ENCODE measurements at places on chromosomes 2 and 18.

GRCh38 chr2:130785466-130786055, 30.2 kb downstream of the AMER3 start:
- DNase-seq, result no peak

GRCh38 chr2:217438821-217439220, 564.0 kb downstream of the TNS1 start:
- no peak for DNase-seq

GRCh38 chr18:22560275-22560610, 142.5 kb upstream of the CTAGE1 start:
- DNase-seq, result no peak

DNA sequence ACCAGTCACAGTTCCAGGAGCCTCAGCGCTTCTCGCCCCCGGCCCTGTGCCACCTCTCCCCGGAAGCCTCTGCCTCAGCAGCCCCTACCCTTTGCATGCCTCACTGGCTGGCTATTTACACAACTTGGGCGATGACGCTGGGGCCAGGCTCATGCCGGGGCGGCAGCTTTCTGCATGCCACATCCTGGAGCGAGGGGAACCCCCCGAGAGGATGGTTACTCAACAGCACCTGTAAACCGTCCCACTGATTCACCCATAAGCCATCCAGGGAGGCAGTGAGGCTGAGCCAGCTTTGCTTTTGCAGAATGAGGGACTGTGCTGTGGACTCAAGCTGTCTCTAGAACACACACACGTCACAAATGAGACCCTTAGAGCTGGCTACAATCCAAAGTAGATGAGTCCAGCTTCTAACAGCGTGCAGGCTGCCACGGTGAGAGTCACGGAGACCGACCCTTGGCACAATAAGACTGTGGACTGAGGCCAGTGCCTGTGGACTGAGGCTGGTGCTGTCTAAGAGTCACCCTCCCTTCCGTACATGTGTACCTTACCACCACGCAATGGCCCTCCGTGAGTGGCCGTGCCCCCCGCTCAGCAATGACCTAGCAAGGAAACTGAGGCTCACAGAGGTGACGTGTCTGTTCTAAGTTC, 45.6 kb upstream of the ODC1 start:
- DNase-seq, result peak; percentile 77

DNA sequence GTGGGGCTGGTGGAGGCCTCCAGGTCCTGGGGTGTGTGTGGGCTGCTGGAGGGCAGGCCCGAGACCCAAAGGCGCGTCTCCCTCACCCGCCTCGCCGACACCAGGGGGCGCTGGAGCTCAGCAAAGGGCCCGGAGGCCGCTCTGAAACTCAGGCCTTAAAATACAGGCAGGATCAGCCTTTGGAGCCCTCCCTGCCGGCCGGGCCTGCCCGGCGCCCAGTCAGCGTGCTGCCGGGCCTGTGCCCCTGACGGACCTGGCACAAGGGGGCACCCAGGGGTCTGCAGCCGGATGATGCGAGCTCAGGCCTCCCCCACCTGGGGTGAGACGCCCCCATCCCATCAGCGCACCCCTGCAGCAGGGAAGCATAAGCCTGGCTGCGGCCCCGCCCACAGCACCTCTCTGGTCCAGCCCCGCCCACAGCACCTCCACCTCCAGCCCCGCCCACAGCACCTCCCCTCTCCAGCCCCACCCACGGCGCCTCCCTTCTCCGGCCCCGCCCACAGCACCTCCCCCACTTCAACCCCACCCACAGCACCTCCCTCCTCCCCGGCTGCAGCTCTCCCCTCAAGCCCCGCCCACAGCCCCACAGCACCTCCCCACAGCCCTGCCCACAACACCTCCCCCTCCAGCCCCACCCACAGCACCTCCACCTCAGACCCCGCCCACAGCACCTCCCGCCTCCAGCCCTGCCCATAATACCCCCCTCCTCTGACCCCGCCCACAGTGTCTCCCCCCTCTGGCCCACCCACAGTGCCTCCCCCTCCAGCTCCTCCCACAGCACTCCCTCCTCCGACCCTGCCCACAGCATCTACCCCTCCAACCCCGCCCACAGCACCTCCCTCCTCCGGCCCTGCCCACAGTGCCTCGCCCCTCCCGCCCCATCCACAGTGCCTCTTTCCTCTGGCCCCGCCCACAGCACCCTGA, 92.8 kb upstream of the OTOS start:
- DNase-seq, result peak; percentile 54

GRCh38 chr2:33496726-33497125, 20.3 kb downstream of the RASGRP3 start:
- no peak for DNase-seq

GRCh38 chr18:59516356-59517155, 157.5 kb upstream of the LMAN1 start:
- DNase-seq, result peak; percentile 41

GRCh38 chr2:46984642-46985476, 69.3 kb upstream of the MCFD2 start:
- peak; percentile 91 for DNase-seq

- no peak for DNase-seq
These were observed 821 bp downstream of the OXER1 start for GRCh38 chr2:42762823-42763804.

- DNase-seq, result peak; percentile 41
These were observed 48.5 kb upstream of the DTNA start for GRCh38 chr18:34661464-34662087.

DNA sequence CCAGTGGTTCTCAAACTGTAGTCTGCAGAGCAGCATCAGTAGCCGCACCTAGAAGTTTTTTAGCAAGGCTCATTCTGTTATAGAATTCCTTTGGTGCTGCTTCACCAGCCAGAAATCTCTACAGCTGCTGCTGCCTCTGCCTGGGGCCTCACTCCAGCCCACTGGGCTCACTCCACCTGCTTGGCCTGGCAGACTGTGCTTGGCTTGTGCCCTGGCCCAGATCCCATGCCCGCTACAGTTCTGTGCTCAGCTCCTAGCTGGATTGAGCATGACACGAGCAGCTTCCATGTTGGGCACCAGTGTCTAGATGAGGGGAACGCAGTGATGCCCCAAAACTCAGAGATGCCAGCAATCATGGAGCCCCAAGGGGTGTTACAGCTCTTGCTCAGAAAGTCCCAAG, 22.6 kb downstream of the MAPK4 start:
- no peak for DNase-seq

DNA sequence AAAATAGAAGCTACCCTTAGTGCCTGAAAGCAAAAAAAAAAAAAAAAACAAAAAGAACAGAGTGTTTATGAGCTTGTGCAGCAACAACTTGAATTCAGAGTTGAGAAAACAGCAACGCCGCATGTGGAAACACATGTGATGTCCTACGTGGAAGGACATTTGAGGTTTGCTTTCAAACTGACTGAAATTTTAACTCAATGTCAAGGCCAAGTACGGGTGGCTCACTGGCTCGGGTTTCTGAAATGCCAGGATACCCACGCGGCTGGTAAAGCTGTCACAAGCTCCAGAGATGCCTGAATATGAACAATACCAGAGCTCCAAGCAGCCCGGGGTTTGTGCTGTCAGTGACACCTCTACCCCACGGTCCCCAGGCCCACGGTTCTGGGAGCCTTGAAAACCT, 72.2 kb upstream of the THOC1 start:
- DNase-seq, result no peak

DNA sequence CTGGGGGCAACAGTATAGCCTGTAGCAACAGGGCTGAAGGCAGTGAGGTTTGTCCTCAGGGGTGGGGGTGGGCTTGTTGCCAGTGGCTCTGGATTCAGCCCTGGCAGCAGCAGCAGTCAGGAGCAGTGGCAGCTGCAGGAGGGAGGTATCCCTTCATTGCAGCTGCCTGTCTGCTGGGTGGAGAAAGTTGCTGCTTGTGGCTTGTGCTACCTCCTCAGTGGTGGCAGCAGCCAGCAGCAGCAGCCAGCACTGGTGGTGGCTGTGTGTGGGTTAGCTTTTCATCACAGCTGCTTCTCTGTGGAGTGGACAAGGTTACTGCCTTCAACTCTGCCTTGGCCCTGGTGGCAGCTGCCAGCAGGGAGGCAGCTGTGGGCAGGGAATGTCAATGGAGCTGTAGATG, 94.9 kb downstream of the ARL6IP6 start:
- DNase-seq, result no peak

DNA sequence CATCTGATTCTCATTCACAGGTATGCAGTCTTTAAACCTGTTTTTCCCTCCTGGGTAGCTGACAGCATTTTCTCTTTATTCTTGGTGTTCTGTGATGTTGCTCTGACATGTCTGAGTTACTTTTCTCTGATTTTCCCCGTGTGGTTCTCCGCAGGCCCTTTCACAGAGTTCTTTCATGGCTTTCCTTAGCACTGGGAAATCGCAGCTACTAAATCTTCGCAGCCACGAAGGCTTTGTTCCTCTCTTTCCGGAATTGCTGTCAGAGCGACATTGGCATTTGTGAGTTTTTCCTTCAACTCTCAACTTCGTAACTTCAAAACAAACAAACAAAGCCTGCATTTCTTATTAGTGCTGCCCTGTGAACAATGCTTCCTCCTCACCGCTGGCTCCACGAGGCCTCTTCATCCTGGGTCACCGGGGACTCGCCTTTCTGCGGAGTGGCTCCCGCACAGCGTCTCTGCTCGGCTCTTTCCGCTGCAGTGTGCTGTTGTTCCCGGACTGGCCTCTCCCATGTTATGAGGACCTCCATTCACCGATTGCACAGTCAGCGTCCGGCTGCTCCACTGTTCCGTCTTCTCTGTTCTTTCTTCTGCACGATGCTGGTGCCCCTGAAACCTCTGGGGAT, 16.1 kb downstream of the COLEC11 start:
- DNase-seq, result no peak

DNA sequence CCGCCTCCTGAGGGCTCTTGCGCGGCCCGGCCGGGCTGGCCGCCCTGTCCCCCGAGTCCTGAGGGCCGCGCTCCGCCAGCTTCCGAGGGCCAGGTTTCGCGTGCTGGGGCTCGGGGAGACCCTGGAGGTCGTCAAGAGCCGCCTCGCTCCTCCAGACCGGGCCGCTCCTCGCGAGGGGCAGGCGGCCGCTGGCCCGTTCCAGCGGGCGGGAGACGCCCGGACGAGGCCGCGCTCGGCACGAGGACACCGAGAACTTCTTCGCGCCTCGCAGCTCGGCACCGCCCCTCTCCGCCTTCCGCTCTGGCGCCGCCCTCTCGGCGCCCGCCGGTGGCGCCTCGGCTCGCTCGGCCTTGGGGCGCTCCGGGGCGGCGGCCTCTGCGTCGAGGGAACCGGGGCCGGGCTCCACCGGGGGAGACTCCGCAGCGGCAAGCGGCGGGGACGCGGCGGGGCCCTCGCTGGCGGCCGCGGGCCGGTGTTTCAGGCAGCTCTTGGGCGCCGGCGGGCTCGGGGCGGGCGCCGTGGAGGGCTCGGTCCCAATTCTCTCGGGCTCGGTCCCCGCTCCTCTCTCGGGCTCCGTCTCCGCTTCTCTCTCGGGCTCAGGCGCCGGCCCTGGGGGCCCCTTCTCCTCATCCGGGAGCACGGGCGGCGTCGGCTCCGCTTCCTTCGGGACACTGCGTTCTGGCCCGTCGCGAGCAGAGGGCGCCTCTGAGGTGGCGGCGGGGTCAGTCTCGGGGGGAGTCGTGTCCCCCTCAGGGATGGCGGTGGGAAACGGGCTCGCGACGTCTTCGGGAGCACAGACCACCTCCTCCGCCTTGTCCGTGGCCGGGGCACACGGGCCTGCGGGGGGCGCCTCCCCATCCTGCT, 91.6 kb upstream of the MGAT4A start:
- no peak for DNase-seq

DNA sequence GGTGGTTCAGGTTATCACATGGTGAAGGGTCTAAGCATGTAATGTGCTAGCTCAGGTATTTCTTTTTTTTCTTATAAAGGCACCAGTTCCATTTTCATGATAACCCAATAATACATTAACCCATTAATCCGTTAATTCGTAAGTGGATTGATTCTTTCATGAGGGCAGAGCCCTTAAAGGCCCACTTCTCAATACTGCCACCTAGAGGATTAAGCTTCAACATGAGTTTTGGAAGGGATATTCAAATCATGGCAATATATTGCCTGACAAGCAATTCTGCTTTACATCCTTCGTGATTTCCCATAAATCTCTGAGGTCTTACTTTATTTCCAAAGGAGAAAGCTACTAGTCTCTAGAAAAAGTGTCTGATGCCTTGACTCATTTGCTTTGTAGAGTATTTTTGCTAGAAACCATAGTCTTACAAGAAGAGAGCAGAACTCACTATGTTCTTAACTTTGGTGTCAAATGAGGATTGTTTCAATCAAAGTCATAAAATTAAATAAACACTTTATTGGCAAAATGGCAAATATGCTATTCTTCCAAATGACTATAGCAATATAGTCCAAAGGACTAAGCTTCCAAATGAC, 271.3 kb downstream of the KCNS3 start:
- peak; percentile 19 for DNase-seq

GRCh38 chr2:177455187-177455586, 62.6 kb downstream of the AGPS start:
- no peak for DNase-seq

GRCh38 chr2:222358876-222359275, 60.1 kb upstream of the PAX3 start:
- DNase-seq, result no peak

GRCh38 chr2:39215545-39215944, 28.2 kb downstream of the CDKL4 start:
- DNase-seq, result no peak

GRCh38 chr2:54699665-54700064, 23.8 kb upstream of the EML6 start:
- no peak for DNase-seq

- no peak for DNase-seq
These were observed 70.0 kb downstream of the FIGN start for GRCh38 chr2:163665817-163666216.

- DNase-seq, result no peak
These were observed 24.1 kb downstream of the ENOSF1 start for GRCh38 chr18:688323-688722.

GRCh38 chr2:98037666-98038336, 42.1 kb upstream of the TMEM131 start:
- DNase-seq, result no peak

DNA sequence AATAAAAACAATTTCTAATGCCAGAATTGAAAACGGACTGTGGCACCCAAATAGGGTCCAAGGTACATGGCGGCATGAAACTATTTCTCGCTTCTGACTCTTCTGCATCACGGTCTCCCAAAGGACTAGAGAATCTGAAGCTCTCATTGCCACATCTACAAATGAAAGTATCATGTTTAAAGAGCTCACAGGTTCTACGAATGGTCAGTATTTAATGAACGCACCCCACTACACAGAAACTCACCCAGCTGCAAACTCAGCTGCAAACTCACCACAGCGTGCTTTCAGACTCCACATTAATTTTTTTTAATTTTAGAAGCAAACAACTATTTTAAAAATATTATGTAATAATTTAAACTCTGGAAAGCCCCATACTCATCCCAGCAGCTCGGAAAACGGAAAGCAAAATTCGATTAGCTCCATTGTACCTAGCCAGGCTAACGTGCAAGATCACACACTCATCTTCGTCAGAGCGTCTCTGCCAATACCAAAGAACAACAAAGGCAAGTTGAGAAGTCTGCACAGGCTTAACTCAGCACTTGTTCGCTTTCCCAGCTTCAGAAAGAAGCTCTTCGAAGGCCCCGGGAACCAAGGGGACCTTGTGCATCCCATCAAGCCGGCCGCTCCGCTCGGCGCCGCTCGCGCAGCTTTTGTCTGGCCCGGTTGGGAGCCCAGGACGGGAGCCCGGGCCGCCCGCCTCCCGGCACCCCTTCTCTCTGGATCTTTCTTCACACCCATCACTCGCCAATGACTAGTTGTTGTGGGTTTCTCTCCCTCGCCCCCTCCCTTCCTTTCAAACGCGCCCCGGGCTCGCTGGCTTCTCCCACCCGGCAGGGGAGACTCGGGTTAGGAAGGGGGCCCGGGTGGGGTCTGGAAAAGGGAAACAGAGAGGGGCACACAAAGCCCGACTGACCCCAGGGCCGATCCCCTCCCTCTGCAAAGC, 785 bp downstream of the CLASP1 start:
- DNase-seq, result peak; percentile 48

- DNase-seq, result no peak
These were observed 1.6 kb upstream of the GPR17 start for GRCh38 chr2:127644066-127645025.
